ENCODE measurements at places on chromosomes 2 and 18. TPM values are rescaled to one million over a fixed set of nuclear protein-coding genes. Genes with fewer than 3 reads are reported as not detected.

SPOPL gene
- total RNA-seq = 9.6 TPM

TIGD1 gene
- total RNA-seq = 8.3 TPM

TMEM182 gene
- 5.3 TPM for total RNA-seq

NTSR2 gene
- not detected for total RNA-seq

NLRC4 gene
- not detected for total RNA-seq

CLHC1 gene
- 5.6 TPM for total RNA-seq

RTKN gene
- 1.6 TPM for total RNA-seq

CNDP1 gene
- not detected for total RNA-seq

IL1RL2 gene
- not detected for total RNA-seq

GRHL1 gene
- 0.25 TPM for total RNA-seq

CRYGC gene
- total RNA-seq = not detected

TTR gene
- total RNA-seq = not detected

TTN gene
- 2.8 TPM for total RNA-seq

KCNF1 gene
- not detected for total RNA-seq

ONECUT2 gene
- not detected for total RNA-seq

TMEM178A gene
- total RNA-seq = 0.23 TPM

DNA sequence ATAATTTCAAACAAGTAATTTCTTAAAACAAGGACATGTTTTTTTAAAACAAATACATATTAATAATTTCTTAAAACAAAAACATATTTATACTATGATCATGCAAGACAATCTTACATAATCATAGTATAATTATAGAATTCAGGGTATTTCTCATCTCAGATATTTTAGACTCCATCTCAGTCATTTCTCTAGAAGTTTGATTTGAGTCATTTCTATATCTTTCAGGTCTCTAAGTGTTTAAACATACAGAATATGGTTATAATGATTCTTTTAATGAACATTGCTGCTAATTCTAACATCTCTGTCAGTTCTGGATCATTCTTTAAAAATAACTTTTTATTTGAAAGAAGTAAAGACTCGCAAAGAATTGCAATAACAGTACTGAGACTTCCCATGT lies 154.2 kb upstream of the KYNU start:
- H3K36me3 ChIP-seq = no peaks in the 10 kb centered on the region
- no peak overlapping the region for H3K4me3 ChIP-seq
- H3K27ac ChIP-seq = no peak overlapping the region
- no peaks in the 10 kb centered on the region for H3K27me3 ChIP-seq
- DNase-seq = no peak
- H3K4me1 ChIP-seq = no peaks in the 10 kb centered on the region

GRCh38 chr2:20282916-20283592 lies 58.1 kb upstream of the SDC1 start:
- H3K4me1 ChIP-seq = peaks cover 6% of the 10 kb centered on the region
- no peak overlapping the region for H3K4me3 ChIP-seq
- no peak for DNase-seq
- H3K27ac ChIP-seq = no peak overlapping the region
- peaks cover 20% of the 10 kb centered on the region for H3K36me3 ChIP-seq

DNA sequence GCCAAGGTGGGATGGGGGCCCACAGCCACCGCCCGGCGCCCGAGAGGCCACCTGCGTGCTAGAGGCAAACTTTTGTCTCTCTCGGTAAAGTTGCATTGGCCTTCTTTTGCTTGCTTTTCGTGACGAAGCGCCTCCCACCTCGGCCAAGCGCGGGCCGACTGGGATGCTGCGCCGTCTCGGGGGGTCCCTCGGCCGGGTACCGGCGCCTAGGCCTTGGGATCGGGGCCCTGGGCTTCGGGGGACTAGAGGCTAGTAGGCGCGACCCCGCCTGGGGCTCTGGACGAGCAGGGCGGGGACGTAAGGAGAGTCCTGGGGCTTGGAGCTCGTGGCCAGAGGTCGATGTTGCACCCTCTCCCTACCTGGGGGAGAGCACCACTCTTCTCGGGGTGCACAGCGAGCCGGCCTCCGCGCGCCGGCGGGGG lies 545 bp downstream of the GLI2 start:
- H3K27ac ChIP-seq = no peak overlapping the region
- no peak for DNase-seq
- no peak overlapping the region for H3K4me3 ChIP-seq
- no peaks in the 10 kb centered on the region for H3K36me3 ChIP-seq
- no peaks in the 10 kb centered on the region for H3K4me1 ChIP-seq
- peaks cover 59% of the 10 kb centered on the region for H3K27me3 ChIP-seq

DNA sequence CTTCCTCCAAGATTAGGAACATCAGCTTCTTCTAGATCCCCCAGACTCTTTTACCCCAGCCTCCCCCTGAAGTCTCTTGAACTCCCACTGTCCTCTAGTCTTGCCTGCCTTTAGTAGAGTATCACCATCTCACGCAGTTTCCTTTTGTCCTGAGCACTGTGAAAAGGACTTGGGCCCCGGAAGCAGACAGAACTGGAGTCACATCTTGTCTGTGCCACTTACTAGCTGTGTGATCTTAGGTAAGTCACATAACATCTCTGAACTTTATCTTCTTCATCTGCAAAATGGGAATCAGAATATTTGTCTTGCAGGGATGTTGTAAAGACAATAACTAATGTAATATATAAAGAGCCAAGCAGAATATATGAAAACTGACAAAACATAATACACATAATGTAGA lies 8.4 kb upstream of the TRABD2A start:
- peaks cover 59% of the 10 kb centered on the region for H3K4me1 ChIP-seq
- H3K27ac ChIP-seq = peak overlapping the region; percentile 92
- H3K27me3 ChIP-seq = no peaks in the 10 kb centered on the region
- no peaks in the 10 kb centered on the region for H3K36me3 ChIP-seq

DNA sequence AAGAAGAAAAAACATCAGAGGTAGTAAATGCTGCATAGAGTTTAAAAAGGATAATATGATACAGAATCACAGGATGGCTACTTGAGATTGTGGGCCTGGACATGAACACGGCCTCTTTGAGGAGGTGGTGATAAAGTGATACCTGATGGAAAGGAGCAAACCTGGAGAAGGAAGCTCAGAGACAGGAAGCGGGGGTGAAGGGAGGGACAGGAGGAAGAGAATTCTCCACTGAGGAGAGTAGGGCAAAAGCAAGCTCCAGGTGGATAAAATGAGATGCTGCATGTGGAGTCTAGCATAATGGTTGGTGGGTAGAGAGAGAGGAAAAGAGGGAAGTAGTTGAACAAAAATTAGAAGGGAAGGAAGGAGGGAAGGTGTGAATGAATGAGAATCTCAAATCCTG lies 77.0 kb upstream of the GALNT3 start:
- no peak overlapping the region for H3K4me3 ChIP-seq
- H3K4me1 ChIP-seq = peaks cover 7% of the 10 kb centered on the region
- H3K36me3 ChIP-seq = peaks cover 9% of the 10 kb centered on the region
- no peaks in the 10 kb centered on the region for H3K27me3 ChIP-seq
- H3K27ac ChIP-seq = no peak overlapping the region
- no peak for DNase-seq

GRCh38 chr2:30612371-30612770 lies 165.3 kb downstream of the LCLAT1 start:
- no peak overlapping the region for H3K27ac ChIP-seq
- H3K4me3 ChIP-seq = no peak overlapping the region
- H3K27me3 ChIP-seq = no peaks in the 10 kb centered on the region

- DNase-seq = no peak
- no peaks in the 10 kb centered on the region for H3K36me3 ChIP-seq
- no peak overlapping the region for H3K27ac ChIP-seq
- no peaks in the 10 kb centered on the region for H3K27me3 ChIP-seq
These were observed 566.9 kb downstream of the BCL11A start for GRCh38 chr2:59986511-59986910.

- no peaks in the 10 kb centered on the region for H3K27me3 ChIP-seq
- H3K36me3 ChIP-seq = peaks cover 6% of the 10 kb centered on the region
- peaks cover 22% of the 10 kb centered on the region for H3K4me1 ChIP-seq
These were observed 40.2 kb downstream of the HDAC4 start for GRCh38 chr2:239360421-239361310.

GRCh38 chr18:62435435-62436031 lies 87.3 kb upstream of the ZCCHC2 start:
- H3K27me3 ChIP-seq = peaks cover 3% of the 10 kb centered on the region
- H3K4me3 ChIP-seq = no peak overlapping the region
- no peaks in the 10 kb centered on the region for H3K4me1 ChIP-seq
- H3K36me3 ChIP-seq = no peaks in the 10 kb centered on the region
- H3K27ac ChIP-seq = no peak overlapping the region

DNA sequence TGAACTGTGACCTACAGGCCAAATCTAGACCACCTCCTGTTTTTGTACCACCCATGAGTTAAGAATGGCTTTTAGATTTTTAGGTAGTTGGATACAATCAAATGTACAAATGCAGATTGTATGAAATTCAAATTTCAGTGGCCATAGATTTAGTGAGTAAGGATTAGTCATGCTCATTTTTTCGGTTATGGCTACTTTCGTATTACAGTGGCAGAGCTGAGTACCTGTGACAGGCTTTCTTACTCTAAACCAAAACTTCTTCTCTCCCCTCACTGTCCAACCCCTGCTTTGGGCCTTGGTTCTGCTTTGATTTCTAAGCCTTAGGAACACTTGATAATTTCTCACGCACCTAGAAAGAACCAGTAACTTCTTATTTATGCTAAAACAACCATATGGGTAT lies 82.1 kb downstream of the CDC42EP3 start:
- H3K4me3 ChIP-seq = no peak overlapping the region
- peaks cover 70% of the 10 kb centered on the region for H3K4me1 ChIP-seq
- DNase-seq = no peak
- H3K27me3 ChIP-seq = no peaks in the 10 kb centered on the region
- H3K27ac ChIP-seq = peak overlapping the region; percentile 78

- H3K4me1 ChIP-seq = peaks cover 5% of the 10 kb centered on the region
- no peak overlapping the region for H3K4me3 ChIP-seq
- no peak for DNase-seq
These were observed 41.6 kb upstream of the NRP2 start for GRCh38 chr2:205640716-205641115.

GRCh38 chr18:74800098-74800497 lies 202.4 kb downstream of the ZNF407 start:
- peaks cover 2% of the 10 kb centered on the region for H3K36me3 ChIP-seq
- DNase-seq = no peak
- H3K4me1 ChIP-seq = peaks cover 14% of the 10 kb centered on the region
- H3K4me3 ChIP-seq = no peak overlapping the region
- H3K27me3 ChIP-seq = no peaks in the 10 kb centered on the region

DNA sequence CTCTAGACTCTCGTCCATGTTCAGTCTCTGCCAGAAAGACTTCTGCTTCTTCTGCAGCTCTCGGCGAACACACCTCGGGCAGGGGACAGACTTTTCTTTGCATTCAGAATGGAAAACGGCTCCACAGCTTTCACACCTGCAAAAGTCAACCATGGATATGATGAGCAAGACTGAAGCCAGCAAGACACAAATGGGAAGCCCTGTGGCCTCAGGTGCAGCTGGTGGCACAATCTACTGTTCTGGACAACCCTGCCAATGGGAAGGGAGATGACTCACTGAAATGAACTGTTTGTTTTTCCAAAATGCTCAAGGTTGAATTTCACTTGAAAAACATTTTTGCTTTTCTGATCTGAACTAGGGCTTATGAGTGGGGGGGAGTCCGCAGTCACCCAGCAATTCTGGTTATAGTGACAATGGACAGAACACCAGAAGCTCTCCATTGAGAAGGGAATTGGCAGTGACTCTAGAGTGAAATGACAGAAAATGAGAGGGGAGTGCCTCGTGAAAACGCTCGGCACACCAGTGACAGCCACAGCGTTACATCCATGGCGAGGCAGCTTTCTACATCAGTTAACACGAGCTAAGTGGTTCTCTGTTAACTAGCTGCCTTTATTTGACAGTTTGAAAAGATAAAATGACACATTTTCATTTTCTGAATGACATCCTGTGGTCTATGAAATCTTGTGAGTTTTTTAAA lies 58.8 kb upstream of the FZD5 start:
- no peak overlapping the region for H3K27ac ChIP-seq
- peaks cover 5% of the 10 kb centered on the region for H3K36me3 ChIP-seq
- peaks cover 8% of the 10 kb centered on the region for H3K4me1 ChIP-seq
- no peak for DNase-seq

GRCh38 chr2:162308747-162309503 lies 9.6 kb downstream of the IFIH1 start:
- H3K27ac ChIP-seq = peak overlapping the region; percentile 20
- no peaks in the 10 kb centered on the region for H3K27me3 ChIP-seq
- H3K4me3 ChIP-seq = no peak overlapping the region
- peaks cover 35% of the 10 kb centered on the region for H3K4me1 ChIP-seq
- peaks cover 16% of the 10 kb centered on the region for H3K36me3 ChIP-seq

GRCh38 chr2:138827426-138828054 lies 47.4 kb upstream of the NXPH2 start:
- no peak overlapping the region for H3K27ac ChIP-seq
- DNase-seq = peak; percentile 12
- no peak overlapping the region for H3K4me3 ChIP-seq
- H3K27me3 ChIP-seq = peaks cover 11% of the 10 kb centered on the region
- H3K4me1 ChIP-seq = no peaks in the 10 kb centered on the region
- H3K36me3 ChIP-seq = no peaks in the 10 kb centered on the region

- no peaks in the 10 kb centered on the region for H3K36me3 ChIP-seq
- no peak overlapping the region for H3K27ac ChIP-seq
- no peak for DNase-seq
- no peak overlapping the region for H3K4me3 ChIP-seq
- H3K27me3 ChIP-seq = no peaks in the 10 kb centered on the region
These were observed 648.3 kb upstream of the PKDCC start for GRCh38 chr2:41399437-41400087.

GRCh38 chr2:15363142-15363541 lies 198.0 kb downstream of the NBAS start:
- no peaks in the 10 kb centered on the region for H3K4me1 ChIP-seq
- no peaks in the 10 kb centered on the region for H3K27me3 ChIP-seq
- H3K27ac ChIP-seq = no peak overlapping the region
- peaks cover 24% of the 10 kb centered on the region for H3K36me3 ChIP-seq

DNA sequence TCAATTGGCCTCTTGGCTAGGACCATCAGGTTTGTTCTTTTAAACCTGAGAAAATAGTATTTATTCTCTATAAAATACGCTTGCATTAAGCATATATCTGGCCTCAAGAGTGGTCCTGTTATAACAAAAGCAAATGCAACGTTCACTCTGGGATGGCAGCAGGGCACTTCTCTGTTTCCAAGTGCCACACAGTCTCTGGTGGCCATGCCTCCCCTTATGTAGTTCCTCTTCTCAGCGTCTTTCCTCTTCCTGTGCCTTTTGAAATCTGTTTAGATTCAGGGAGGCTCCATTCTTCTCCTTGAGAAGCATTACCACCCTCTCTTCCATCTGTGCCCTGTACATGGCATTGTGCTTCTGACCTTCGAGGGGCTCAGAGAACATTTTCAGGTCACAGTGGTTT lies 51.9 kb downstream of the TSHZ1 start:
- peaks cover 1% of the 10 kb centered on the region for H3K36me3 ChIP-seq
- H3K27me3 ChIP-seq = no peaks in the 10 kb centered on the region
- H3K4me1 ChIP-seq = peaks cover 54% of the 10 kb centered on the region
- no peak for DNase-seq

- no peaks in the 10 kb centered on the region for H3K36me3 ChIP-seq
- peak; percentile 32 for DNase-seq
- no peak overlapping the region for H3K4me3 ChIP-seq
- H3K27me3 ChIP-seq = no peaks in the 10 kb centered on the region
These were observed 95.4 kb downstream of the LAMA1 start for GRCh38 chr18:7021994-7022840.
